WERI-Rb-1 (cell line): ENCODE measurements at places on chromosomes 13 and 19.

DNA sequence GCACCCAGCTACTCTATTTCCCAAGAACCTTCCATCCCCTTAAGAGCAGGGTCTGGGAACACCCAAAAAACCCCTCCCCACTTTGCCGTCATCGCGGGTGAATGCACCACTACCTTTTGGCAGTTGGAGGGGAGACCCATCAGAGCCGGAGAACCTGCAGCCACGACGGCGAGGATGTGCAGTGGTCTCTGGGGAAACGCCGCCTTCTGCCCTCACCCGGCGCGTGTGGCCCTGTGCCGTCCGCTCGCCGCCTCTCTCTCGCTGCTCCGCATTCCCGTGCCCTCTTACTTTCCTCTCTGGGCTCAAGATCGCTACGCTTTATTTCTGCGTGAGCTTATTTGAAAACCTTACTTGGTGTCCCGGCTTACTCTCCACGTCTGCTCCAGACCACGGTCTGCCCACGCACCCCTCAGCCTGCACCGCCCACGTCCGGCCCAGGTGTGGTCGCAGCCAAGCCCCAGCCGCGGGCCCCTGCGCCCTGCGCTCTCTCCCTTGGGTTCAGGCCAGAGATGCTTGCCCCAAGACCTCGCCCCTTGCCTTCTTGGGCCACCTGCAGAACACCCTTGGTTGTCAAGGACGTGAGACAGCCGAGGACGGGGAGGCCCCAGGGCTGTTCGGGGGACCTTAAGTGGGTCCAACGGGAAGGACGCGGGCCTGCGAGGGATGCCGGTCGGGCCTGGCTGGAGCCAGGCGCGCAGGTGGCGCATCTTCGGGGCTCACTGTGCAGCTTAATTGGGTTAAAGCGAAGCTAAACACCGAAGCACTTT, 2.0 kb upstream of the MAB21L1 start:
- DNase-seq, result peak; percentile 60

DNA sequence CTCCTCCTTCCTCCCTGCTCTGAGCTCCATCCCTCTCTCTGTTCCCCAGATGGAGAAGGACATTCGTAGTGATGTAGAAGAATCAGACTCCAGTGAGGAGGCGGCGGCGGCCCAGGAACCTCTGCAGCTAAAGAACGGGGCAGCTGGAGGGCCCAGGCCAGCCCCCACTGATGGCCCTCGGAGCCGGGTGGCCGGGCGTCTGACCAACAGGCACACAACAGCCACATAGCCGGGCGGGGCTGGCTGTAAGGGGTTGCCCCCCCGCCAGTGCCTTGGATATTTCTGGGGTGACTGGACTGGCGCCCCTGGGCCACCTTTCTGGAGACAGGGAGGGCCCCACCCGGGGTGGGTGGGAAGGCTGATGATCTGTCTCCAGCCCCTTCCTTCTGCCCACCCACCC, 46.3 kb downstream of the CD320 start:
- no peak for DNase-seq

DNA sequence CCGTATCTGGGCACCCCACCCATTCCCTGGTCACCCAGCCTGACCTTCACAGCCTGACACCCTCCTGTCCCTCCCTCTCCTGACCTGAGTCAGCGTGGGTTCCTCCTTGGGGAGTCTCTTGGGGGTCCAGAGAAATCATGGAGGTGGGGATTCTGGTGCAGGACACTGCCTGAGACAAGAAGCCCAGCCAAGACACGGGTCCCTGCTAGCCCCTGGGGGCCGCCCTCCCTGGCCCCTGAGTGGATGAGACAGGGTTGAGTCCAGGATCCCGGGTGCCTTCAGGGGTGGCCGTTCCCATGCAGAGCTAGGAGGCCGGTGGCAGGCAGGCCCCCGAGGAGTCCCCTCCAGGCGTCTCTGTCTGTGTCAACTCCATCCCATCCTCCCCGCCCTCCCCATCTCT, 1.6 kb downstream of the MAP2K7 start:
- DNase-seq, result no peak

- DNase-seq, result no peak
Observed at GRCh38 chr13:101026736-101027398, 352.3 kb upstream of the TMTC4 start.

DNA sequence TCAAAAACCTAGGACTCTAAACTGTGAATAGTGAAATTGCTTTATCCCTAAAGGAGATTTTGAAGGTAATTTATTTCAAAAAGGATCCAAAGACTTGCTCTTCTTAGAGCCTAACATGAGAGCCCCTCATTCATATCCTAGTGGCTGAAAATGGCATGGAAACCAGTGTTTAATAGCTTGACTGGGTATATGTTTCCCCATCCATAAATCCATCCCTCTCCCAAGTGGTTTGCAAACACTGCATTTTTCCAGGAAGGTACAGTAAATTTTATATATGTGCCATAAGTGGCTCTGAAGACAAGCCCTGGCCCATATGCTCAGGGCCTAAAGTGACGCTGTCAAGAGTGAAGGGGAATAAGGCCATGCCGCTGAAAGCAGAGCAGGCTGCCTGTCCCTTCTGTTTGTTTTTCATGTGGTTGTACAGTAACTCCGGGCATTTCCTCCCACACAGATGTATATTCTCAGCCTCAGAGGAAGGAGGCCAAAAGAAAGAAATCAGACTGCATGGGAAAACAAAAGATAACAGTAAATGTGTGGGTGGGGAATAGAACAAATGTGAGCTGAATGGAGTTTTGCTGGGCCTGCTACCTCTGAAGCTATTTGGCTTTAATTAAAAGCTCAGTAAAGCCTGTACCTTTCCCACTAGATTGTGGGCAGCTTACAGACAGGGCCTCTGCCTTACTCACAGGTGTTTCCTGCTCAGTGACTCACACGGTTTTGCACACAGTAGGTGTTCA, 181.9 kb downstream of the PCDH9 start:
- no peak for DNase-seq

DNA sequence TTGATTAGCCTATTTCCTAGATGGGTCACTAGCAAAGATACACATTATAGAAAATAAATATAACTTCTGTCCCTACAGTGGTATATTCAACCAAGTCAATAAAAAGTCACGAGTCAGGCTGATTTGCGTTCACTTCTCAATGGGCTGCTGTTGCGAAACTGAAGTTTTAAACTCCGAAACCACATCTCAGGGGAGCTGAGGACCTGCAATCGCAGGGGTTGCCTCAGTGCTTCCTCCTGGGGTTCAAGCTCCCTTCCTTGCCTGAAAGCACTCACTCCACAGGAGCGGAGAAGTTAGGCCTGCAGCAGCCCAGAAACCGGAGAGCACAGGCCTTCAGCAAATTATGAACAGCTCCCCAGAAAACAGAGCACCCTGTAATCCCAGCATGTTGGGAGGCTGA, 39.6 kb downstream of the RAB20 start:
- DNase-seq, result no peak

DNA sequence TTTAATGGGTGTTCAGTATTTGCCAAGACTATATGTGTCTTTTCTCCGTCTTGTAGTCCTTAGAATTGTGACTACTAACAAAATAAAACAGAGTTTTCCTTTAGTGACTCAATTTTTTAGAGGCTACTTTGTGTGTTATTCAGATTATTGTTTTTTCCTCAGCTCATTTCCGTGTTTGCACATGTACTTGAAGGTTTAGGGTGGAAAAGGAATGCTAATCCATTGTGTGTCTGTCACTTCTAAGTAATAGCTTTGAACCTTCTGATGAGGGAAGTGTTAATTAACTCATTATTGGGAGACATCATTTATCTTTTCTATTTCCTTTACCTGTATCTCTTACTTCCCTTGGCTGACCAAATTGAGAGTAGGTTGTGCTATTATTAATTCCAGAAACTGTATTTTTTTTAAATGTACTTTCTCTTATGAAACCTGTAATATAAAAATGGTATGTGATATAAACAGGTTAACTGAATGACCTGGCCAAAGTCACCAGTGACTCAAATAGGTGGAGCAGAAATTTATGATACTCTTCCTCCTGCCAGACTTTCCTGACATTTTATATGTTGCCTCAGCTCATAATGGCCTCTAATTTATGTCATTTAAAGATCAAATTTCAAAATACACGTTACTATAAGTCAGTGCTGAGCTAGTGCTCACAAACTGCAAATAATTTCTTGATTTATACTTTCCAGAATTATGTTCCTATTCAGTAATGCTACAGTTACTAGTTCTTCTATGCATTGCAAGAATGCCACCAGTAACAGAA, 88.8 kb downstream of the LMO7 start:
- no peak for DNase-seq

DNA sequence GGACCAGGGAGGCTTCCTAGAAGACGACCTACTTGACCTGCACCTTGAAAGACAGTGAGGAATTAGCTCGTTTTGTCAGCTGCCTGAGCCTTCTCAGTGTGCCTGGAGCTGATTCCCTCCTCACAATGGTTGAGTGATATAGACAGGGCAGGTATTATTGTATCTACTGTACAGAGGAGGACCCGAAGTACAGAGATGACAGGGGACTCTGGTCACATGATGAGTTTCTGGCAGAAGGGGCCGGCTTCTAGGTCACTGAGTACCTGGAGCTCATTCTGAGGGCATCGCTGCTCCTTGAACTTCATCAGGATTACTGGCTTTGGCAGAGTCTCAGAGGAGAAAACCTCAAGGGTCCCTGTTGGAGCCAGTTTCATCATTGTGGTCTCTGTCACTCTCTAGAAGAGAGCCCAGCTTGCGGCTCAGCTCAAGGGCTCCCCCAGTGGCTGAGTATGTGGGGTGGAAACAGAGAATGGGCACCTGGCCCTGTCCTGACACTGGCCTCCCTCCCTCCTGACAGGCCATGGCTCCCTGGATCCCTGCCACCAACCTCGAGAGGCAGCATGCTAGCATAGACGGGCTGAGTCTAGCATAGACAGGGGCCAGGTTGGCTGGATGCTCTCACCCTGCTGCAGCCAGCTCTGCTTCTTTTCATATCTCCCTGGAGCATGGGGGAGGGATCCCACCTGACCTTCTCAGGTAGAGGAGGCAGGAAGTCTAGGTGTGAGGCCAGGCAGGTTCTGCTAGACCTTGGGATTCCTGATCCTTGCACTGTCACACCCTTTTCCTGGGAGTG, 38.7 kb downstream of the NFIX start:
- peak; percentile 69 for DNase-seq

- DNase-seq, result peak; percentile 69
Observed at GRCh38 chr13:113491418-113491883, 940 bp upstream of the DCUN1D2 start.

GRCh38 chr19:47002853-47003610, 16.6 kb upstream of the NPAS1 start:
- DNase-seq, result no peak

- no peak for DNase-seq
Observed at GRCh38 chr19:11435833-11436313, 438 bp downstream of the PRKCSH start.

GRCh38 chr19:7701654-7702457, at the start of gene FCER2:
FCER2 (minus strand) TSS chr19:7702131; CDS start chr19:7699760, 2,371 bp downstream.
- DNase-seq, result no peak

DNA sequence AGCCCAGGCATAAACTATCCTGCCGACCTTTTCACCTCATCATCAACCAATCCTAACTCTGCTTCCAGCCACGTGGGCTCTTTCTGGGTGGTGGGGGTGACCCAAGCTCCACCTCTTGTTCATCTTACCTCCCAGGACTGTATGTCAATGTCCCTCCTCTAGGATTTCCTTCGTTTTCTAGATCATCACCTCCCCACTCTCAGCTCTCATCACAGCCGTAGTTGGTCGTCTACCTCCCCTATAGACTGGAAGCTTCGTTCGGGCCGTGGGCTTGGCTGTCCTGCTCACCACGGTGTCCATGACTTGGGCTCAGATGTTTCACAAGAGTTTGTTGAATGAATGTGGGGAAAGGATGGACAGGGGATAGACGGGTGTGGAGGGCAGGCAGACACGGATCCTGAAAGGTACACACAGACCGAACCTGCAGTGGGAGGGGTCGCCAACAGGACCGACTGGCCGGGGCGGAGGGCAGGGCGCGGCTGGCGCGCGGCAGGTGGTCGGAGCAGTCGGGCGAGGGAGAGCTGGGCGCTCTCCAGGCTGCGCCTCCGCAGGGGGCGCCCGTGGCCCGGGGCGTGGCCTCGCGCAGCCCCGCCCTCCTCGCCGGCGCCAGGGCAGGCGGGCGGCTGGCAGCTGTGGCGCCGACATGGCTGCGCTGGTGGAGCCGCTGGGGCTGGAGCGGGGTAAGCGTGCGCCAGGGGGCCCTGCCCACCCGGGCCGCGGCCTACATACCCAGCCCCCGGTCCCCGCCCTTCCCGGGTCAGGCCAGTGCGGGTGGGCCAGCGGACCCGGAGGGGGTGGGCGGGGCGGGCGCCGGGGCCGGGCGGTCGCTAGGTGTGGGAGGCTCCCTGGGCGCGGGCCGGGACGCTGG, at the start of gene LIN7B:
Gene LIN7B, plus strand, starts transcription at position 609 of the 868 bp plus-strand sequence. Its CDS starts 35 bp downstream, at position 644.
- peak; percentile 71 for DNase-seq

GRCh38 chr13:29490561-29490885, 105.0 kb downstream of the SLC7A1 start:
- no peak for DNase-seq

- no peak for DNase-seq
Observed at GRCh38 chr19:18967358-18968146, 26.5 kb upstream of the HOMER3 start.

- no peak for DNase-seq
Observed at GRCh38 chr19:28764066-28764465, 448.9 kb downstream of the UQCRFS1 start.

DNA sequence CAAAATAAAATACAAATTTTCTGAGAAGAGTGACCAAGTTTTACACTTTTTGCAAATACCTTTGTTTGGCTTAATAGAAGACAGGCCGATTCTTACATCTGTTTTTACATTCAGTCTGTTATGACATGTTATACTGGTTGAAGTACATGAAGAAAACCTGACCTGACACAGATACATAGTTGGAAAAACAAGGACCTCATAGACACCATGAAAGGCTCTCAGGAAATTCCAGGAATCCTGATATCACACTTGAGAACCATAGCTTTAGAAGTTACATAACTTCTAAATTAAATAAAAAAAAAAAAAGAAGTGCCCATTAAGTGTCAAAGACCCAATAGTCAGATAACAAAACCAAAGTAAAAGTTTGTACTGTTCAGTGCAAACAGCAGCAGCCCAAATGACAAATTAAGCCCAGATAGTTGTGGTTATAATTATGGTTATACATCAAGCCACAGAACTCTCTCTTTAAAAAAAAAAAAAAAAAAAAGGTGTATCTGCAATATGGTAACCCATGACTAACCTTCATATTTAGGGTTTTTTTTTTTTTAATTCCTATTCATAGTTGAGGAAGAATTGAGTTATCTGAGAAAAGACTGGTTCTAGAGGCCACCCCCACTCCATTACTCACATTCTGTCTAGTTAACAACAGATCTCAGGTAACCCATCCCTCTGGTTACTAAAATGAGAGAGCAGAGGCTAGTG, 19.8 kb downstream of the RBM26 start:
- DNase-seq, result no peak

DNA sequence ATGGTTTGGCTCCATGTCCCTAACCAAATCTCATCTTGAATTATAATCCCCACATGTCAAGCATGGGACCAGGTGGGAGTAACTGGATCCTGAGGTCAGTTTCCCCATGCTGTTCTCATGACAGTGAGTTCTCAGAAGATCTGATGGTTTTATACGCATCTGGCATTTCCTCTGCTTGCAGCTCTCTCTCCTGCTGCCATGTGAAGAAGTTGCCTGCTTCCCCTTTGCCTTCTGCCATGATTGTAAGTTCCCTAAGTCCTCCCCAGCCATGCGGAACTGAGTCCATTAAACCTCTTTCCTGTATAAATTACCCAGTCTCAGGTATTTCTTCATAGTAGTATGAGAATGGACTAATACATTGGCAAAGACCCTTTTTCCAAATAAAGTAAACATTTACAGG, 96.8 kb downstream of the TSHZ3 start:
- no peak for DNase-seq

GRCh38 chr19:42634409-42635232, 39.9 kb upstream of the CEACAM8 start:
- peak; percentile 29 for DNase-seq
